ENCODE measurements at places on chromosomes 1 and 21.

DNA sequence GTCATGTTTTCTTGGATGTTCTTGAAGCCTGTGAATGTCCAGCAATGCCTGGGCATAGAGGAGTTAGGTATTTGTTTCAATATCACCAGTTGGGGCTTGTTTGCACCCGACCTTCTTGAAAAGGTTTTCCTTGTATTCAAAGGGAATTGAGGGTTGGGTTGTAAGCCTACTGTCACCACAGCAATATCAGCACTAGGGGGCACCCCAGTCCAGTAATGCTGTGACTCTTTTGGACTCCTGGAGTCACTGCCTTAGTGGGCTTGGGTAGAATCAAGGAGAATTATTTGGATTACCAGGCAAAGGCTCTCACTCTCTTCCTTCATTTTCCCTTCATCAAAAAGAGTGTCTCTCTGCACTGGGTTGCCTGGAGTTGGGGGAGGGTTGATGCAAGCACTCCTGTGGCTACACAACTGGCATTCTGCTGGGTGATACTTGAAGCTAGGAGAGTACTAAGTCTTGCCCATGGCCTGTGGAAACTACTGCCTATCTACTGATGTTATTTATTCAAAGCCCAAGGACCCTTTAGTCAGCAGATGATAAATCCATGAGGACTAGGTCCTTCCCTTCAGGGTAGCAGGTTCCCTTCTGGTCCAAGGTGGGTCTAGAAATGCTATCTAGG lies 34.5 kb downstream of the OR10R2 start:
- DNase-seq: peak; percentile 16

GRCh38 chr1:27003745-27004470 lies 8.7 kb downstream of the TENT5B start:
- no peak for DNase-seq

DNA sequence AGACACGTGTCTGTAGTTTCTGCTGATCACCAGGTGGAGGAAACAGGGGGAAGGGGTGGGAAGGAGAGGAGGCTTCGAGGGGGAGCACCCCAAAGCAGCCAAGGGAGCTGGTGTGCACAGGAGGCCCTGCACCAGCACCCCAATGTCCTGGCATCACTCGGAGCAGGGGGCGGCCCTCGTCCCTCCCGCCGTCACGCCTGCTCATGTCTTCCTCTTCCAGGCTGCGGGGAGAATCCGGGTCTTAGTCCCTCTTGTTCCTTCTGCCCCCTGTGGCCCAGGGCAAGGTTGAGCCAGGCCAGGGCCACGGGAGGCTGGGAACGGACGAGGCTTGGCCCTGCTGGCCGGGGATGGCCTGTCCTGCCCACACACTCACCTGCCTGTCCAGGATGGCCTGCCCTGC lies 21.4 kb upstream of the ARHGEF16 start:
- no peak for DNase-seq

- DNase-seq: no peak
Measured at GRCh38 chr1:7640920-7641585, 130.0 kb upstream of the VAMP3 start.

GRCh38 chr1:24384251-24385090 lies 29.1 kb downstream of the STPG1 start:
- peak; percentile 43 for DNase-seq

- DNase-seq: no peak
Measured at GRCh38 chr1:18951416-18951815, 5.1 kb downstream of the IFFO2 start.

GRCh38 chr1:221761354-221762002 lies 19.6 kb upstream of the DUSP10 start:
- DNase-seq: no peak

Data from activated gamma-delta T cell treated with Interleukin-2 at 50 U/mL for 16 hours (primary cell).